ENCODE measurements at places on chromosomes 11 and 22. TPM values are rescaled to one million over a fixed set of nuclear protein-coding genes. Genes with fewer than 3 reads are reported as not detected.

The SCGB1D1 gene
- not detected for total RNA-seq

GRCh38 chr11:66492161-66492865, 12.1 kb downstream of the DPP3 start:
- DNase-seq, result no peak
- no peaks in the 10 kb centered on the region for H3K4me1 ChIP-seq
- peaks cover 21% of the 10 kb centered on the region for H3K36me3 ChIP-seq
- H3K4me3 ChIP-seq, result no peak overlapping the region
- H3K27ac ChIP-seq, result no peak overlapping the region

- no peak for DNase-seq
- no peaks in the 10 kb centered on the region for H3K36me3 ChIP-seq
- H3K27me3 ChIP-seq, result peaks cover 9% of the 10 kb centered on the region
- no peak overlapping the region for H3K27ac ChIP-seq
- H3K4me3 ChIP-seq, result no peak overlapping the region
- no peaks in the 10 kb centered on the region for H3K4me1 ChIP-seq
These were observed 279.9 kb downstream of the TENM4 start for GRCh38 chr11:79160791-79161403.

DNA sequence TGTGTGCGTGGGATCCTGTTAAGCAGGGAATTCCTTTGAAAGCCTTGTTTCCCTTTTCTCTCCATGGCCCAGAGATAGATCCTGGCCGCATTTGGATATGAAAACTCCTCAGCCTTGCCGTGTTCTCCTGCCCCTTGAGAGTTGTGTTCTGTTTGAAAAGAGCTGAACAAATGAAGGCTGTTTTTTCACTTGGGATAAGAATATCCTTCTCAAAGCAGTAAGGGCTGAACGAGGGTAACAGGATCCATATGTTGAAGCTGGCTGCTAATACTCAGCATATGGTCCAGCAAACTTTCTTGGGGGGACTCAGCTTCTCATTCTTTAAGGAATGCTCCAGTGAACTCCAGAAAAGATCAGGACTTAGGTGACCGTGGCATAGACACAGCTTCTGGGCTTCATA, 114.5 kb upstream of the TTC12 start:
- DNase-seq, result no peak
- H3K27ac ChIP-seq, result no peak overlapping the region
- H3K36me3 ChIP-seq, result no peaks in the 10 kb centered on the region
- no peak overlapping the region for H3K4me3 ChIP-seq
- no peaks in the 10 kb centered on the region for H3K4me1 ChIP-seq

DNA sequence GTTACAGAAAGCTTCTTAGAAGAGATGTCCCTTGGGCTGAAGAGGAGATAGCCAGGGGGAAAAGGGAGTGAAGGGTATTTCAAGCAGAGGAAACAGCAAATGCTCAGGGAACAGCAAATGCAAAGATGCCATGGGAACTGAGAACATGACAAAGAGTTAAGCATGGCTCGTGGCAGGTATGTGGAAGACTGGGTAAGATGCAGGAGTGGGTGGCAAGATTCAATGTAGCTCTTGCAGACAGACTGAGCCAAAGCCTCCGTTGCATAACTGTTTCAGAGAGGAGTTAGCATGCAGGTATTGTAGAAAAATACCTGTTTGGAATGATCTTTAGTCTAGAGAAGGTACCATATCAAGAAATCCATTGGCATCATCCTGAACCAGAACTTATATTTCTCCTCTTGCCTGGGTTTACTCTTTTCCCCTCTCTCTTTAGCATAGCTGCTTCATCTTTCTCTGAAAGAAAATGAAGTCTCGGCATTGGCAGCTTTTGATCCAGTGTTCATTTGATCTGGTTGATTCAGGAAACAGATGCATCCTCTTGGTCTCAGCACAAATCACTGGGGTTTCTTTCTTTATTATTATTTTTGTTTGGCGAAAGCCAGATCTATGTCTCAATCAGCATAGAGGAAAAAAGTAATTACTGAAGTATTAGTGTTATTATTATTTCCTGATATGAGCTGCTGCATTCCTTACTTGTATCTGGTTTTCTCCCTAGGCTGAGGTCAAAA, 41.7 kb upstream of the NUP160 start:
- H3K4me3 ChIP-seq, result no peak overlapping the region
- H3K27me3 ChIP-seq, result no peaks in the 10 kb centered on the region
- no peak overlapping the region for H3K27ac ChIP-seq
- peaks cover 41% of the 10 kb centered on the region for H3K4me1 ChIP-seq

DNA sequence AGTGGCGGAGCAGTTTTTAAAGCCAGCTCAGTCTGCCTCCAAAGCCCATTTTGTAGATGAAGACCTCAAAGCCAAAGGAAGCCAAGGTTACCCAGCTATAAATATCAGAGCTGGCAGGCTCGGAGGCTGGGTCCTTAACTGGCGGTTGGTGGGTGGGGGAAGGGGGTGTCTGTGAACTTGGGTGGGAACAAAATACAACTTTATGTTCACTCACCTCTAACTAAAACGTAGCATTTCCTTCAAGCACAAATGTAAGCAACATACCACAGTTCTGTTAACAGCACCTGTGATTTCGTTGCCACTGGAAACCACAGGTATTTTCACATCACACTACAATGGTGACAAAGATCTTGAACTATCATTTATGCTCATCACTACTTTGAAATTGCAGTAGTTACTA, 99.7 kb upstream of the SYT13 start:
- H3K4me3 ChIP-seq, result no peak overlapping the region
- peaks cover 8% of the 10 kb centered on the region for H3K4me1 ChIP-seq
- peaks cover 3% of the 10 kb centered on the region for H3K27me3 ChIP-seq

GRCh38 chr11:114170226-114170625, 110.7 kb downstream of the ZBTB16 start:
- H3K4me3 ChIP-seq, result no peak overlapping the region
- no peak for DNase-seq
- H3K4me1 ChIP-seq, result peaks cover 95% of the 10 kb centered on the region
- no peak overlapping the region for H3K27ac ChIP-seq
- no peaks in the 10 kb centered on the region for H3K27me3 ChIP-seq

DNA sequence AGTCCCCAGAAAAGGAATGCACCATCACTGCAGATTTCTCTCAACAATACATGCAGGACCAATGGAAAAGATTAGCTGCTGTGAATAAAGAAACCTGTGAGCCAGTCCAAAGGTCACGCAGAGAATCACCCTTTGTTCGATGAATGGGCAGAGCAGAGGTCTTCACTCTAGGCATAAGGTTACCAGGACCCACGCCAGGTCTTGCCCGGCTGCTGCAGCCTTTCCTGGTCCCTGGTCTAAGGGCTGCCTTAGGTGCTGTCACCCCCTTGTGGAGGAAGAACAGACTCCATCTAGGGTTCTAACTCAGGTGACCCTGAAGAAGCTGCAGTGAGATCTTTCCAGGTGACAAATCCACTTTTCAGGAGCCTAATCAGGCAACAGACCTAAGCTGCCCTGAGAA, 29.0 kb upstream of the NAP1L4 start:
- no peak overlapping the region for H3K4me3 ChIP-seq
- H3K4me1 ChIP-seq, result peaks cover 30% of the 10 kb centered on the region
- peak; percentile 24 for DNase-seq
- no peaks in the 10 kb centered on the region for H3K27me3 ChIP-seq
- no peak overlapping the region for H3K27ac ChIP-seq

The BATF2 gene
- not detected for total RNA-seq
